ENCODE measurements at places on chromosomes 16 and 17.

- DNase-seq = no peak
Measured at GRCh38 chr17:50728881-50729765, 9.7 kb downstream of the LUC7L3 start.

DNA sequence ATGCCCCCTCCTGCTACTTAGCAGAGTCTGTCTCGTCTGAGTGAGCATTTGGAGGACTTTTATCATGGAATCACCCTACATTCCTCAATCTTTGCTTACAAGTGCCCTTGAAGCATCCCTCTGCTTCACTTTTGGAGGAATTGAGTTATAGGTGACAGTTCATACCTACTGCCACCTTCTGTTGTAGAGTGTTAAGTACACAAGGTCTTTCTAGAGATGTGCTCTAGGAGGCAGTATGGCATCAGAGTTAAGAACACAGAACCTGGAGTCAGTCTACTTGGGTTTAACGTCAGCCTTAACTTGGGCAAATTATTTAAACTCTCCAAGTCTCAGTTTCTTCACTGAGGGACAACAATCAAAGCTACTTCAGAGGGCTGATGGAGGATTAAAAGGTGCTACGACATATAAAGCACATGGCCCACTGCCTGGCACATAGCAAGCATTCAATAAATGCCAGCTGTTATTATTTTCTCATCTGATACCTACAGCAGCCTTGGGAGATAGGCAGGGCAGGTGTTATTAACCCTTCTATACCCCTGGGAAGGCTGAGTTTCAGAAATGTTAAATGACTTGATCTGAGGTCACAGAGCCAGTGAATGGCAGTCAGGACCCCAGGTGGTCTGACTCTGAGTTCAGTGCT is 62.2 kb downstream of the UTP18 start:
- peak; percentile 57 for DNase-seq

- no peak for DNase-seq
Measured at GRCh38 chr17:58783380-58783779, 27.7 kb downstream of the PPM1E start.

DNA sequence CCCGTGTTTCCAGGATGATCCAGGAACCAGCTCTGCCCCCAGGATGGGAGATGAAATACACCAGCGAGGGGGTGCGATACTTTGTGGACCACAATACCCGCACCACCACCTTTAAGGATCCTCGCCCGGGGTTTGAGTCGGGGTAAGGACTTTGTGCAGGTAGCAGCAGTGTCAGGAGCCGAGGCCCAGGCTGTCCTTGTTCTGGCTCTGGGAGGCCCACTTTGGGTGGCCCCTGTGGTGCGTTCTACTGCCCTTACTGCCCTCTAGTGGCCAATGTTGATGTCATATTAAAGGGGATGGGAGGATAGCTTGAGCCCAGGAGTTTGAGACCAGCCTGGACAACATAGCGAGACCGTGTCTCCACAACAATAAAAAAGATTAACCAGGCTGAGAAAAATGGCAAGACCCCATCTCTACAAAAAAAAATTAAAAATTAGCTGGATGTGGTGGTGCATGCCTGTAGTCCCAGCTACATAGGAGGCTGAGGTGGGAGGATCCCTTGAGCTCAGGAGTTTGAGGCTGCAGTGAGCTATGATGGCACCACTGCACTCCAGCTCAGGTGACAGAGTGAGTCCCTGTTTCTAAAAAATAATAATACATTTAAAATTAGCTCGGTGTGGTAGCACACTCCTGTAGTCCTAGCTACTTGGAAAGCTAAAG is 20.9 kb upstream of the CLEC18A start:
- peak; percentile 72 for DNase-seq

DNA sequence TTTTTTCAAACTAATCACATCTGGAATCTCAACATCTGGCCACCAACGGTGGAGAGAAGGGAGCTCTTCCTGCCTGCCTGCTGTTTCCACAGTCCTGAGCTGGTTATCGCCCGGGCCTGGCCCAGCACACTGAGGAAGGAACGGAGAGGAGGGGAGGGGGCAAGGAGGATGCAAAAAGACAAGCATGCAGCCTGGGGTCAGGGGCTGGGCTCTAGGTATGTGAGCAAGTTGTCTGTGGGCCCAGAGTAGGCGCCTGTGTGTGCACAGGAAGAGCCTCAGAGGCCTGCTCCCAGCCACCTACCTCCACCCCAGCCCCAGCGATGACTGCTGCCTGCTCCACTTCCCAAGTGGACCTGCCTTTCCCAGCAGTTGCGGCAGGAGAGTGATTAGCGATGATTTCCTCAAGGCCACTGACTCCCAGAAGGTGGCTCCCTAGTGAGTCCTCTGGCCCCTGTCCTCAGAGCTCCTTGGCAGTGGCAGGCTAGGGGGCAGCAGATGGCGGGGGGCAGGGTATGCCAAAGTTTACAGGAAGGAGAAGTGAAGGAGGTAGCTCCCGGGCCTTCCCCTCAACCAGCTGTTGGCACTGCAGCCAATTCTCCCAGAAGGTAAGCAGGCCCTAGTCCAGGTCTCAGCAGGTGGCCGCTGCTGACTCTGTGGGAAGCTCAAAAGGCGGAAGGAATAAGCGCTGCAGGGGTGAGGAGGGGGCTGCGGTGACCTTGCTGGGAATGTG is 27.0 kb upstream of the RASD1 start:
- peak; percentile 53 for DNase-seq

DNA sequence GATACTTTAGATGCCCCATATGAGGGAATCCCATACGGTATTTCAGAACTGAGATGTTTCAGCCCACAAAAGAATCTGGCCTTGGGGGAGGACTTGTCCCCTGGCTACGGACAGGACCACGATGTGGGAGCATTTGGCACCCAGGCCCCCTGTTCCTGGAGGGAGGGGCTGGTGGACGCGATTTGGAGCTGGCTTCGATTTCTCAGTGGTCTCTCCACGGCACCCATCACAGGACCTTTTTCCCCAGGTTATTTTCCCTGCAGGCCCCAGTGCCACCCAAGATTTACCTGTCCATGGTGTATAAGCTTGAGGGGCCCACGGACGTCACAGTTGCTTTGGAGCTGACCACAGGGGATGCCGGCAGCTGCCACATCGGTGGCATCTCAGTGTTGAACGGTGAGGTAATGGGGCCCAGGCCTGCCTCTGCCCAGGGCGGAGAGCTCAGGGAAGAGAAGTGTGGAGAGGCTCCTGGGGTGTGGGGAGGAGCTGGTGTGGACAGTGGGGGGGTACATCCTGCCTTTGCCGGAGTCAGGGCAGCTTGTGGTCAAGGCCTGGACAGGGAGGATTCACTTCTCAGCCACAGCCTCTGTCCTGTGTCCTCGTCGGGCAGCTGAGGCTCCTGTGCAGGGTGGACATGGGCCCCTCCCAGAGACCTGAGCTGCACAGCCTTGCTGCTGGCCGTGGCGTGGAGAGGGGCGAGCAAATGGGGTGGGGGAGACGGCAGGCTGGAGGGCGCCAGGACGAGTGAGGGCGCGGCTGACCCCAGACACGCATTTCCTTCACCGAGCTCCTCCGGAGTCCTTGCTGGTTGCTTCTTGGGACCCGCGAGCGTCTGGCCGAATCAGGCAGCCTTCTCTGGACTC is 9.9 kb downstream of the ENGASE start:
- no peak for DNase-seq

- peak; percentile 82 for DNase-seq
Measured at GRCh38 chr17:38451030-38451839, 23.0 kb downstream of the ARHGAP23 start.
